ENCODE measurements at places on chromosomes 1 and 21.

DNA sequence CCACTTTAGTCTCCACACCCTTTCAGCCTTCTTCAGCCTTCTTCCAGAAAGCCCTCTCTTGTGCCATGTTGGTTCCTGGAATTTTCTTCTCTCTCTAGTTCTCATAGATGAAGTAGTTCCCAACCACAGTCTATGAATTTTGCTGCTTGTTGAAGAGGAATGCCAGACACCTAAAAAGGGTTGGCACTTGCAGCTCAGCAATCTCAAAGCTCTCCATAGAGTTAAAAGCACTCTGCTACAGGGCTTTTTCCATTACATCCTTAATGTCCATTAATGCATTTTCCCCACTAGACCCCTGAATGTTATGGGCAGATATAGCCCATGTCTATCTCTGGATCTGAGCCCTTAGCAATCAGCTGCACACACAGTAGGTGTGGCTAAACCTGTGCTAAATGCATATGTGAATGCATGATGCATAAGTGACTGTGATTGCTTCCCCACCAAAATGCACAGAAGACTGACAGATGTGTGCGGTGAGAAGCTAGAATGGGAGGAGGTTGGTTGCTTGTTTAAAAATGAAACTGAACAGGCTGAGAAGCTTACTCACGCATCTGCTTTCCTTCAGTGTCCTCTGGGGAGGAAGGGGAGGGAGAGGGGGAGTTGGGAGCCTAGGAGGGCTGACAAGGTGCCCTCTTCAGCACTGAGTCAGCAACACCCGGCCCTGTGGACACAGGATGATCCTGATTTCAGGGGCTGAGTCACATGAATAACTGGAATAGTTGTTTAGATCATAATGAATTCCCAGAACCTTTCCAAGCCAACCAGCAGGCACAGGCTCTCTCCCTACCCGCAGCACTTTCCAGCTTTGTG lies 146.1 kb upstream of the FGGY start:
- DNase-seq: no peak

GRCh38 chr1:106080608-106081325 lies 975.7 kb upstream of the PRMT6 start:
- no peak for DNase-seq

- DNase-seq: no peak
Observed at GRCh38 chr21:34305605-34306604, 57.9 kb upstream of the KCNE2 start.

- no peak for DNase-seq
Observed at GRCh38 chr1:36279789-36280296, 26.3 kb upstream of the SH3D21 start.

DNA sequence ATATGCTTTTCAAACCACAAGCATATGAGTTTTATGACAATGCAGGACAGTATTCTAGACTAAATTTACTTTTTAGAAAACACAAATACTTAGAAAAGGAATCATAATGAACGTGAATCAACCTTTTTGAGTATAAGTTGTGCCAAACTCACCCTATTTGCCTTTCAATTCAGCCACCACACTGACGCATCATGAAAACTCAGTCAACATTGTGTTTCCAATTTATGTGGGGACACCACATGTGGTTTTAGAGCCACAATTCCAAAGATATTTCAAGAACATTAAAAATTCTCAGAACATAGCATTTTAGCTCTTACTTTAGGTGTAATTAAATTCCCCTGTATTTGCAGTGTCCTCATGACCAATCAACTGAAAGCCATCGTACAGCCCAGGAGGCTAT lies 118.8 kb downstream of the PTBP2 start:
- no peak for DNase-seq

DNA sequence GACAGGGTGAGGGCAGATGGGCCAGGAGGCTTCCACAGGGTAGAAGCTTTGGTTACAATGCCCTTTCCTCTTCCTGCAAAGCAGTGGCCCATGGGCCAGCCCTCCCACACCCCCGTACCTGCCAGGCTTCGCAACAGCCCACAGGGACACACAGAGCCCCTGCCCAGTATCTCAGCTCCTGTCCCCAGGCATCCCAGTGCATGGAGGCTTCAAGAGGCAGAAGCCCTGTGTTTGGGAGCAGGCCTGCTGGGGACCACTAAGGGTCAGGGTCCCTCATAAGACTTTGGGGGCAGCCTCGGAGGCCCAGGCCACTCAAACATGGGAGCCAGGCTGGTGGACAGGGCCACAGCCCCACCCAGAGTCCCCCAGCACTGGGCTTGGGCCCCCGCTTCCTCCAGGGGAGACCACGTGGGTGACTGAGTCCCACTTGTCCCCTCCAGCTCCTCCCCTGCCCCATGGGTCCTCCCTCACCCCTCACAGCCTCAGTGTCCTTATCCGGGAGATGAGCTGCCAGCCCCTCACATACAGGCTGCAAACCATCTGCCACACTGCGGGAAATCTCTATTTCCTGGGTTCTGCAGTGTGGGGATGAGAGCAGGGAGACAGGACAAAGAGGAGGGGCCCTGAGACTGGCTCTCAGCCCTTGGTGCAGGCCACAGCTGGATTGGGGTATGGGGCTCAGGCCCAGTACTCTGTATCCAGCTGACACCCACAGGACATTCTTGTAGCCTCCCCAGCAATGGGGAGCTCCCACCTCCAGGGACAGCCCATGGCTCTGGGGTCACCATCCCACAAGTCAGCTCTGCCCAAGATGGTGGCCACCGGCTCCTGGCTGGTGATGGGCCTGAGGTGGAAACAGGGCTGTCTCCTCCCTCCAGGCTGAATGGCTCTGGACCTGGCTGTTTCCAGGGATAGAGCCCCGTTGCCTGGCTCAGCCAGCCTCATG lies 50.7 kb downstream of the WNT9A start:
- no peak for DNase-seq

DNA sequence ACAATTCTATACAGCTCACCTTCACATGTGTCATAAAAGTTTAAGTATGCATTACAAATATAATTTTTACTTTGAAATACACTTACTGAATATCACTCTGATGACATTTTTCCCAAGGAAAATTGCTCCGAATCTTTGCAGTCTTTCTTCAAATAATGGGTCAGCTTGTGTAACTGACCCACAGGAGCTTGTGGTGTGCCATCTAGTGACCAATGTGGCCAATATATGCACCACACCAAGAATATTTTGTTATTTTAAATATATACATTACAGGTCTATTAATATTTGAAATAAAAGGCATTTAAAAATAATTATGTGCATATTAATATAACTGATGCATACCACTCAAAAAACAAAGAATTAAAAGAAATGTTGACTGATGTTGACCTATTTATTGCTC lies 271.4 kb downstream of the TBX15 start:
- DNase-seq: no peak

DNA sequence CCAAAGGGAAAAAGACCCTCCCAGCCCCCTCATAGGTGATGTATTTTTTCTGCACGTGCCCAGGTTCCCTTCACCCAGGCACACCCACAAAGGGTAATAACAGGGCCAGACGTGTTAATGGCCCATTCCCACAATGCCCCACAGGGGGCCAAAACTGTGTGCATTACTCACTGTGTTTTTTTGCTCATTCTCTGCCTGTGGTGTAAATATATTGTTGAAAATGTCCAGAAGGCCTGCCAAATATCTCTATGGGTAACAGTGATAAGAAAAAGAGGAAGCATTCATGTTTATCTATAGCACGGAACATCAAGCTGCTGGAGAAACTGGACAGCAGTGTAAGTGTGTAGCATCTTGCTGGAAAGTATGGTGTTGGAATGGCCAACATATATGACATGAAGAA lies 21.9 kb downstream of the RHEX start:
- peak; percentile 86 for DNase-seq

DNA sequence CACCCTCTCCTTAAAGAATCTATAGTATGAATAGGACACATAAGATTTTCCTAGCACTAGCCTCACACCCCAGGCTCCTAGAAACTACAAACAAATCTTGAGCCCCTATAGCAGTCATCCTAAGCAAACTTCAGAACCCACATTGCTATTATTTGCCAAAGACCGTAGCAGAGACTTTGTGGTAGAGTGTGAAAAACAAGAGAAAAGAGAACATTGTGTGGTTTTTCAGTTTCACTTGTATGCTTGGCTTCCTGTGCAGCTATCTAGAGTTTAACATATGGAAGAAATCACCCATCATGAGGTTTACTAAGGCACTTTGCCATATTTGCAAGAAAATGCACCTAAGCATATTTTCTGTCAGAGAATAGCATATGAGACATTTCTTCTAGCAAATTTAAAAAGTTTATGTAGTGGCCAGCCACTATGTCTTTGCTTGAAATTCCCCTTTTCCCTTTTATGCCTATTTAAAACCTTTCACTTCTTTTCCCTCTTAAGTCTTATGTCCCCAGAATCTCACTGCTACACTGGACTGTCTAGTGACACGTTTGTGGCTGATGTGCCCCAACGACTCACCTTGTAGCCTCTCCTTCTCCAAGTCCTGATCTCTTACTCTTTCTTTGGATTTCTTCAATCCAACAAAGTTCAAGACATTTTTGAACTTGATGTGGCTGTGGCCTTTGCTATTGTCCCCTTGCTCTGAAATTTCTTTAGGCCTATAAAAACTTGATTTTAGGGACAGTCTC lies 25.6 kb downstream of the CCDC190 start:
- DNase-seq: no peak

GRCh38 chr21:45347048-45347711 lies 57.8 kb upstream of the COL18A1 start:
- no peak for DNase-seq
